ENCODE measurements at places on chromosomes 6 and 20. TPM values are rescaled to one million over a fixed set of nuclear protein-coding genes. Genes with fewer than 3 reads are reported as not detected.

ZNF391 gene
- total RNA-seq, result not detected

GJA10 gene
- not detected for total RNA-seq

IP6K3 gene
- total RNA-seq, result 5.3 TPM

HMGCLL1 gene
- not detected for total RNA-seq

VEGFA gene
- total RNA-seq, result 61.0 TPM

VARS2 gene
- 21.2 TPM for total RNA-seq
